ENCODE measurements at places on chromosomes 1 and 21.

DNA sequence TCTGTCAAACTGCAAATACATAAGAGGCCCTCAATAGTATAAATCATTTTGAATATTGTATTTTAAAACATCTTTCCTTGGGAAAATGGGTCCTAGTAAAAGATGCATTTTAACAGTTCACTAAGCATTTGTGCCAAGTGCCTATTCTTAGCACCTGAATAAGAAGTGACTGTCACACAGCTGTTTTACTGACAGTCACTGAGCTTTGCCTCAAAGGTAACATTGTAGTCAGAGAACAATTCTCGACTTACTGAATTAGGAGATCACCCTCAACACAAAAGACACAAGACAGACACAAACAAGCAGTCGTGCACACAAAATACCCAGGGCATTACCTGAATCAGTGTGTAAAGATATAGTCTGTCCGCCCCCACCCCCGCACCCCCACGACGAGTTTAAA, 408 bp downstream of the ESRRG start:
- no peak for DNase-seq

DNA sequence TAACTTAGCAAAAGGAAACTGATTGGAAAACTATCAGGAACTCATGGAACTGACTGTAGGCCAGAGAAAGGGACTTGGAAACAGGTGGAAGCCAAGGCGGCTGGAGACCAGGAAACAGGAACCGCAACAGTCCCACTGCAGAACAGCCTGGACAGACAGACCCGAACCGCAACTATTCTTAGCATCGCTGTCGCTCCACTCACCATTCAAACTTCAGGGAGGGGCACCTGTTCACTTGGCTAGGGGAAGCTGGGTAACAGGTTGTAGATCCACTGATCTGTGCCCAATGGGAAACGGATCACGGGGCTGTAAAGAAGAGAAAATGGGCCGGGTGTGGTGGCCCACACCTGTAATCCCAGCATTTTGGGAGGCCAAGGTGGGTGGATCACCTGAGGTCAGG, 61.9 kb downstream of the CLSTN1 start:
- DNase-seq: no peak

GRCh38 chr1:229557200-229557850, 1.2 kb downstream of the ABCB10 start:
- no peak for DNase-seq

- DNase-seq: no peak
Observed at GRCh38 chr1:215599418-215600074, 32.4 kb downstream of the KCTD3 start.

DNA sequence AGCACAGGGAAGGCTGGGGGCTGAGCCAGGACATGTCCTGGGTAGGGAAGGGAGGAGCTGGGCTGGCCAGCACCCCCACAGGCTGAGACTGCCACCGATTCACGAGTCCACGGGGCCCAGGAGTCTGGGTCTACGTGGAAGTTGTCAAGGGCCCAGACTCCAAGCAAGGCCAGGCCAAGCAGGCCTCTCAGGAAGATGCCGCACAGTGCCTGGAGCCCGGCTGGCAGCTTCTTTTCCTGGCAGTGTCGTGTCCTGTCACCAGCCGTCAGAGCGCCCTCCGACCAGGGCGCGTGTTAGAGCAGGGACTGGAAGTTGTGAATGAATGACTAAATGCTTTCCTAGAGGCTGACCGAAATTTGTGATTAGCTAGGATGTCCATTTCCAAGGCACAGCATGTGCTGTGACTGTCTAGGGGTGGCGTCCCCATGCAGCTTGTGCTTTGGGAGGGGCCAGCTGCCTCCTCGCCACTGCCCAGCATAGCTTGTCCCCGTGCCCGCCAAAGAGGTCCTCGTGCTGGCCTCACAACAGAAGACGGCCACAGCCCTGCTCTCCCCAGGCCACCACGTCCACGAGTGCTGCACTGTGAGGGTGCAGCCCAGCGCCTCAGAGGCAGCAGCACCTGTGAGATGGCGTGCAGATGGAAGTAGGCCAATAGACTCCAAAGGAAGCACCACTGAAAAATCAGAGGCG, 147.4 kb upstream of the COL6A1 start:
- DNase-seq: no peak

DNA sequence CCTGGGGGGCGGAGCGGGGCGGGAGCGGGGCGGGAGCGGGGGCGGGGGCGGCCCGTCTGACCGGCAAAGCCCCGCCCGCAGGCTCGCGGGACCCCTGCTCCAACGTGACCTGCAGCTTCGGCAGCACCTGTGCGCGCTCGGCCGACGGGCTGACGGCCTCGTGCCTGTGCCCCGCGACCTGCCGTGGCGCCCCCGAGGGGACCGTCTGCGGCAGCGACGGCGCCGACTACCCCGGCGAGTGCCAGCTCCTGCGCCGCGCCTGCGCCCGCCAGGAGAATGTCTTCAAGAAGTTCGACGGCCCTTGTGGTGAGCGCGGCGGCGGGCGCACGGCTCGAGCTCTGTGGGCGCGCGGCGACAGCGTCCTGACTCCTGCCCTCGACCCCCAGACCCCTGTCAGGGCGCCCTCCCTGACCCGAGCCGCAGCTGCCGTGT, 21.2 kb downstream of the AGRN start:
- no peak for DNase-seq

DNA sequence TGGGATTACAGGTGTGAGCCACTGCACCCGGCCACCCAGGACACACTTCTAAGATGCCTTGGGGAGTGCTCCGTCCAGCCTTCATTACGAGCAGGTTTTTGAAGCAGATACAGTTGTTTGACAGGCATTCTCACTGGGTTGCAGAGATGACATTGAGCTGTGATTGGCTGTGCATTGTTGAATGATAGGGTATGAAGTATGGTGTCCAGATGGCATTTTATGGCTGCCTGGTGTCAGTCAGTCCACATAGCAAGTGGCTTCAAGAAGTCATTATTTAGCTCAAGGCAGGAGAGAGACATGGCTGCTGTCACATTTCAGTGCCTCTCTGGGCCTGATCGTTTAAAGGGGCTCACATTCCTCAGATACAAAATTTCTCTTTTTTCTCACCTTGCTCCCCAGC, 14.8 kb upstream of the PADI2 start:
- DNase-seq: no peak

GRCh38 chr1:178232949-178233348, 139.0 kb downstream of the RASAL2 start:
- DNase-seq: no peak

DNA sequence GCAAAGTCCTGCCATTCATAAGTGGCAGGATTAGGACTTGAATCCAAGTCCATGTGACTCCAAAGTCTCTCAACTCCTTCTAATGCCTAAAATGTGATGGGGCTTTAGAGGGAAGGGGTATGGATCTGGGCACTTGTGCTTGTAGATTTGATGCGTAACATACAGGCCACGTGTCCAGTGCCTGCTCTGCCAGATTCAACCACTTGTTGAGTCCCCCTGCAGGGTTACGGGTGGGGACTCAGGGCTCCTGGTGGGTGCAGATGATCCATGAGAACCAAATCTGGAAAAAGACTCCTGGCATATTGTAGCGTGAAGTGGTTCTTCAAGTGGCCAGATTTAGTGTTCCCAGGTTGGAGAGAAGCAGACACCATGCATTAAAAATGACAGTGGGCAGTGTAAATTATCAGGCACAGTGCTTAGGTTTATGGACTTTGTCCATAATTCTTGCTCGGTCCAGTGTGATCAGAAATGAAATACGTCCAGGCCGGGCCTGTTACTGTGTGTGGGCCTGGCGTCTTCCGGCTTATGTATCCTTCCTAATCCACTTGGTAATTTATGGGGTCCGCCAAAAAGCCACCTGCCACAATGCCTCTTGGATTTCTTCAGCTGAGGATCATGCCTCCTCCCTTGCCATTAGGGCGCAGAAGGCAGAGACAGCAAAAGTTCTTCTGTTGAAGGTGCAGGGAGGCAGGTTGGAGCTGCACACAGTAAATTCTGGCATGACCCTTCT, 51.2 kb upstream of the LRP8 start:
- DNase-seq: no peak

DNA sequence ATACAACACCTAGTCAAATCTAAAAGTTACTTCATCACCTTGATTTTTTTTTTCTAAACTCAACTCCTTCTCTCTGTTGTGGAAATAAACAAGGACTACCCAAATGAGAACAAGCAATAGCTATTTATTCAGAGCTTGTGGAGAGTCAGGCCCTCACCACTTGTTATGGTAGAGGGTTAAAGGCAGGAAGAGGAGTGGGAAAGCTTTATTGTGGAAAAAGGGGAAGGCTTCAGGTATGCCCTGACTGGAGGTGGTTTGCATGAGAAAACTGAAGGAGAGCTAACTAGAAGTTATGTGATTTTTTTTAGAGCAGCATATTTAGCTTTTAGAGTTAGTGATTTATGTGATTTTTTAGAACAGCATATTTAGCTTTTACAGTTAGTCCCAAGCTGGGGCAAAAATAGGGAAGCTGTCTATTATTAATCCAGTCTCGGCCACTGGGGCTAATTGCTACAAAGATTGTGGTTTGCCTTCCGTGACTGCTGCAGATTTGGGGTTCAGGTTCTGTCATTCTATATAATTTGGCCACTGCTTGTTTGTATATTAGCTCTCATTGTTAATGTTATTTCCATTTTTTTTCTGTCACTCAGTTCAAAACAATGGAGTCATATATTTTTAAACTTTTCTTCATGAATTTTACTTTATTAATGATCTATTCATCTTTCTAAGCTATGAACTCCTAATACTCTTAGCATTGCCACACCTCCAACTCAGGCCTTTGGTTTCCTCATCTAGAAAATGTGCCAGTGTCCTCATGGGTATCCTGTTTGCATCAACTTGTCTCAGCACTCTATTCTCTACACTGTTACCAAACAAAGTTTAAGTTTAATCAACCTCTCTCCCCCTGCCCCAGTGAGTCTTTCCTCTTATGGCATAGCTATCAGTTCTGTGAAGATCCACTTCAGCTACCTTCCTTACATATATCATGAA, 713.0 kb downstream of the BRINP3 start:
- DNase-seq: no peak

- no peak for DNase-seq
Observed at GRCh38 chr21:30209601-30210000, 6.3 kb downstream of the CLDN8 start.

DNA sequence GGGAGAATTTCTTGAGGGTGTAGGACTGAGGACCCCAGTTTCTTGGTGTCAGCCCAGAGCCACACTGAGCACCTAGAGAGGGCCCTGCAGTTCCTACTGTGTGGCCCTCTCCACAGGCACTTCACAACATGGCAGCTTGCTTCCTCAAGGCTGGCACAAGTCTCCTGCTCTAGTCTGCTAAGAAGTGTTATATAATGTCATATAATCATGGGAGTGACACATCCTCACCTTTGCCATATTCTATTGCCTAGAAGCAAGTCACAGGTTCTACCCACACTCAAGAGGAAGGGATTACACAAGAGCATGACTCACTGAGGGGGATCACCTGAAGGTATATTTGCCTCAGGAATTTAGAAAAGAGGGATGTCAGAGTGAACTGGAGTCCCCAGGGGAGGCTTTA, 5.5 kb upstream of the SNX27 start:
- DNase-seq: no peak

GRCh38 chr1:163230827-163231226, 28.1 kb upstream of the RGS5 start:
- no peak for DNase-seq

DNA sequence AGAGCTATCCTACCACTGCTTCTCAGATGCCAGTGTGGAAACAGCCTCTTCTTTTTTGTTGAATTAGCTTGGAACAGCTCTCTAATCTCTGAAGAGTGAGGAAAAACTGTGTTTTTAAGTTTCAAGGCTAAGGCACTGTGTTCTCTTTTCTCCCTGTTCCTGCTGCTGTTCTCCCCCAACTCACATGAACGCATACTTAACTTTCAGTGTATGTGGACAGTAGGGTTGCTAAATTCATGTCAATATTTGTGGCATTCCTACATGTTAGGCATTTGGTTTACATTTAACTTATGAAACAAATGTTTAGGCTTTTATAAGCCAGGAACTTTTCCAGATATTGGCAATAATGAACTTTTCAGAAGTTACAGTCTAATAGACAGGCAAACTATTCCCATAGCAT, 6.8 kb downstream of the BACH1 start:
- no peak for DNase-seq

GRCh38 chr1:9992910-9993309, 4.1 kb upstream of the RBP7 start:
- no peak for DNase-seq

- DNase-seq: no peak
Observed at GRCh38 chr1:65059930-65060538, 88.0 kb upstream of the AK4 start.

DNA sequence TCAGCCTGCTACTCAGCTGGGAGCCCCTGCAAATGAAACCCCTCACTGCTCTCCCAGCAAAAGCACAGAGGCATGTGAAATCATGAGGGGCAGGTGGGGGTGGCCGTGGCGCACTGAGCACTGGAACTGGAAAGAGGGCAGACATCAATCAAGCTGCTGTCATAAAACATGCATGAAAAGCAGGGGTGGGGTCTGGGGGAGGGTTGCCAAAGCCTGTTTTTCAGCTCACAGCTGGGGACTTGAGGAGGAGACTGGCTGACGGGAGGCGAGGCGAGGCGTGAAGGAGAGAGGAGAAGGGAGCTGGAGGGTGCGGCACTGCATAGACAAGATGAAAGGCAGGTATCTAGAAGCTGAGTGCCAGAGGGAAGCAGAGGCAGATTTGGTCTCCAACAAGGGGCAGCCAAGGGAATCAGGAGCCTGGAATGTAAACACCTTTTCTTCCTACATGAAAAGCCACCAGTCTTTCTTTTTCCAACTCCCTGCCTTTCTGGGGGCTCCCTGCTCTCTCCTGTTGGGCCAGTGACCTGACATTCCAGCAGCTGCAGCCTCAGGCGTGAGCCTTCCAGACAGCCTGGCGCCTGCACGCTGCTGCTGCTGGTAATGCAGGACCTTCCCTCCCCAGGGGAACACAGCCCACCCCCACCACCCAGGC, 87.0 kb downstream of the NMNAT2 start:
- DNase-seq: no peak

GRCh38 chr1:26771643-26772321, 16.0 kb upstream of the PIGV start:
- no peak for DNase-seq

- DNase-seq: no peak
Observed at GRCh38 chr1:2412773-2413494, 570 bp upstream of the PEX10 start.

DNA sequence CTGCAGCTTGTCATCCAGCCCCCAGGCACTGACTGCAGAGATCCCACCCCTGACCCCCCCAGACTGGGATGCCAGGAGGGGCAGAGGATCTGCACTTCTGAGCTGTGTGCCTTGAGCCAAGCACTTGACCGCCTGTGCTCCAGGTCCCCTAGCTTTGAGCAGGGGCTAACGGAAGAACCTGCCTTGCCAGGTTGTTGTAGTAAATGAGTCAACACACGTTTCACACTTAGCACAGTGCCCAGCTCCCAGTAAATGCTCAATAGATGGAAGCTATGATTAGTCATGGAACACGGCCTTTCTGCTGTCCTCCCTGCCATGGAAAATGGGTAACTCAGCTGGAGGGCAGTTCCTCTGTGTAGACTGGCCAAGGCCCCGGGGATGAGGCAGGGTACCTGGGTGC, 24.1 kb downstream of the IFFO2 start:
- DNase-seq: no peak

DNA sequence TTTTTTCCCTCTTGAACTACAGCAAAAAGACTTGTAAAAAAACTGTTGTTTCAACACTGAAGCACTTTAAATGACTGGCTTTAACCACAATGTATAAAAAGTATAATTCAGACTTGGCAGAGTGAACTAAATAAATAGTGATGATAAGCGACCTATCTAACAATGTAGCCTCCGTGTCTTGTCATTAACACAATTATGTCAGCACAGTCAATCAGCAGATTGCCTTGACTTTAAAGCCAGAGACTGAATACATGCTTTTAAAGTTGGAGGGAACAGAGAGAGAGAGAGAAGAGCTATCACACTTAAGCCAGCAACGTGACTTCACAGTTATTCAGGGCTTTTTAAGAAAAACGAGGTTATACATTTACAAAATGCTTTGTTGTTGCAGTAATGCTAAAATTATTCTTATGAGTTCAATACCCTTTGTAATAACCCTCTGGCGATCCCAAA, 378.1 kb downstream of the LMO4 start:
- no peak for DNase-seq

All from activated naive CD4-positive, alpha-beta T cell treated with anti-CD3 and anti-CD28 coated beads, Interleukin-2, amount 50 U/mL, for 16 hours (primary cell).